Activated CD4-positive, alpha-beta T cell treated with anti-CD3 and anti-CD28 coated beads for 24 hours (primary cell): ENCODE measurements at places on chromosomes 6 and 20.
A peak's percentile ranks its signal among the peaks of the same experiment; 100 is the strongest.

DNA sequence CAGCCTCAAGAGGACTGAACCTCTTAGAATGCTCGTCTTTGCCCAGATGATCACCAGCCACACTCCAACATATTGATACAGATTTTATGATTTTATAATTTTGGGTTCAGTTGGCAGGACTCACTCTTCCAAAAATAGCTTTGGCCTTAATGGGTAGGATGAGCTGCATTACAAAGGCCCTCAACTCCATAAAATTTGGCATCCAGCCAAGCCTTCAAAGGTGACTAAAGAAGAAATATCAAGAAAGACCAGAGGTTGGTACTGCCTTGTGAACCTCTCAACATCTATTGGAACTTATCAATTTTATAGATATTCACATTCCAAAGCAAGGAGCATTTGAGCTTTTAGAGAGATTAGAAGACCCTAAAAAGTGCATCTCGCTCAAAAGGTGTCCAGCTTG lies 48.4 kb upstream of the SNAP25 start:
- no peak for DNase-seq

DNA sequence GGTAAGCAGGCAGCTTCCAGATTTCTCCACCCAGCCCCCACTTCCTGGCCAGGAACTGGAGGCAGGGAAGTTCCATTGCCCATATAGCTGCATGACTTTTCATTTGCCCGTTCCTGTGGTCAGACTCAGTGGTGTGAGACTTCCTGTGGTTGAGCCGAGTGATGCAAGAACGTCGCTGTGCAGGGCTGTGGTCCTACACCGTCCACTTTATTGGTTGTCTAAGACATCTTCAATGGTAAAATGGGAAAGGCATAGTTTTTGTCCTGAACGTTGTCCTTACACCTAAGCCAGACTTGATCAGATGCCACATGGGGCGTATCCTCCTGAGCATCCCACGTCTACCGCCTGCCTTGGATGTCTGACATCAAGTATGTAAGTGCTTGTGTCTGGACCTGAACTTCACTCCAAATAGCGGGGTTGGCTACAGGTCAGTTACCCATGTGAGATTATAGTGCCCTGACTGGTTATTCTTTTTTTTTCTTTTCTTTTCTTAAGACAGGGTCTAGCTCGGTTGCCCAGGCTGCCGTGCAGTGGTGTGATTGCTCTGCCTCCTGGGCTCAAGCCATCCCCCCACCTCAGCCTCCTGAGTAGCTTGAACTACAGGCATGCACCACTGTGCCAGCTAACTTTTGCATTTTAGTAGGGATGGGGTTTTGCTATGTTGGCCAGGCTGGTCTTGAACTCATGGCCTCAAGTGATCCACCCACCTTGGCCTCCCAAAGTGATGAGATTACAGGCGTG lies 25.9 kb upstream of the GTSF1L start:
- DNase-seq, result no peak

GRCh38 chr20:34689486-34689885 lies 12.6 kb upstream of the PIGU start:
- DNase-seq, result no peak

GRCh38 chr6:105482921-105483320 lies 80.0 kb upstream of the PREP start:
- no peak for DNase-seq

GRCh38 chr6:14918200-14918907 lies 327.5 kb upstream of the JARID2 start:
- no peak for DNase-seq

DNA sequence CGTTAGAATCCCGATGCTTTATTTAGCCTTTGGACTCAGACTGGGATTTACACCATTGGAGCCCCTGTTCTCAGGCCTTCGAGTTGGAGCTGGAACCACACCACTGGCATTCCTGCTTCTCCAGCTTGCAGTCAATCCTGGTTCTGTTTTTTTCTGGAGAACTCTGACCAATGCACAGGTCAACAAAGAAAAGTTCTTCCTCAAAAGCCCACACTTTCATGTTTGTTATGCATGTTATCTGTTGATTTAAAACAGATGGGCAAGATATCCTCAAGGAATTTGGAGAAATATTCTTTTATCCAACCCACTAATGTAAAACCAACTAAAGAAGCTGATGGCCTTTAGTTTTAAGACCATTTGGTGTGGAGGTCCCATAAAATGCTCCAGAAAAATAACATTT lies 205.7 kb downstream of the ANKRD60 start:
- DNase-seq, result no peak

DNA sequence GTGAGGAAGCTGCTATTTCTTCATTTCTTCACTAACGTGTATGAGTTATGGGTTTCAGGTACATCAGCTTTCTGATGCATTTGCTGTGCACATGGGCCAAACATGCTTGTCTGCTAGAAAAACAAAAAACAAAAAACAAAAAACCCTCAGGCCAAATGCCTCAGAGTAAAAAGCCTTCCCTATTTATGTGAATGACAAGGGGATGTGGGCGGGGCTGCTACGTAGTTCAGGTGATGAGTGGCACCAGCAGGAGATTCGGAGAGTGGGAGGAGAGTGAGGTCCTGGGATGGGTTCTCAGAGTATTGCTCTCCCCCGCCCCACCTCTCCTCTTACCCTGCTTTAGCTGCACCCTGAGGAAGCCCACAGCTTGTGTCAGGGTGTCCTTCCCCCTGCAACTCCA lies 596.8 kb upstream of the JAG1 start:
- DNase-seq, result no peak

DNA sequence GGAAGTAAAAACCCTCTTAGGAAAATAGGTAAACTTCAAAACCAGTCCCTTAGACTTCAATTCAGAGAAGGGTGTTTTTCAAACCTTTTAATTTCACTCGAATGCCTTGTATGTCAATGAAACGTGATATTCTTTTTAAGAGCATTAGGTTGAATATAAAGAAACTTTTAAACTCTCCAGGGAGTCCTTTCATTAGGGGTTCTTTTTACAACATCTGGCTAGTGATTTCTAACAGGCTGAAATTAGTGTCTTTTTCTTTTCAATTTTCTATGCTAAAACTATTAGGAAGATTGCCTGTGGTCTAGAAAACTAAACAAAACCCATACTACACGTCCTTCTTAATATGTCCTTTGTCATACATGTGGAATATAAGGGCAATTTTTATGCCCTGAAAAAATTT lies 569.7 kb upstream of the CITED2 start:
- no peak for DNase-seq

DNA sequence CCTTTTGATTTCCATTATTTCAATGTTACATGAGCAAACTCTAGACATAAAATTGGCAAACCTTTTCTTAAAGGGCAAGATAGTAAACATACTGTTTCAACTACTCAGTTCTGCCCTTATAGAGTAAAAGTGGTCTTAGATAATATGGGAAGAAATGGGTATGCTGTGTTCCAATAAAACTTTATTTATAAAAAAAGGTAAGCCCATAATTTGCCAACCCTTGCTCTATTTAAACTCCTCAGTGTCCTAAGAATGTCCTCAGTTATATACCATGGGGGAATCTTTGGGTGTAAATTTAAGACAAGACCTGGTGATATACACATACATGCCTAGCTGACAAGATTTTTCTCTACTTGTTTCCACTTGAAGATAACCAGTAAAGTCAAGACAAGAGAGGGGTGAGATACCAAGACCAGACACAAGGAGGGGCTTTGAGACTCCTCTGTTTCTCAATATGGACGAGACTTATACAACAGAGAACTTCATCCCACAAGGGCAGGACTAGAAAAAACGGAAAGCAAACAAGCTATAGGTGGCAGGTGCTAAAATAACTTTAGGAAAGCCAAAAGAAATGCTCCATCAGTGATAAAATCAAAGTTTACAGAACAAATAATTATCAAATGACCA lies 10.5 kb downstream of the SNX3 start:
- DNase-seq, result no peak

DNA sequence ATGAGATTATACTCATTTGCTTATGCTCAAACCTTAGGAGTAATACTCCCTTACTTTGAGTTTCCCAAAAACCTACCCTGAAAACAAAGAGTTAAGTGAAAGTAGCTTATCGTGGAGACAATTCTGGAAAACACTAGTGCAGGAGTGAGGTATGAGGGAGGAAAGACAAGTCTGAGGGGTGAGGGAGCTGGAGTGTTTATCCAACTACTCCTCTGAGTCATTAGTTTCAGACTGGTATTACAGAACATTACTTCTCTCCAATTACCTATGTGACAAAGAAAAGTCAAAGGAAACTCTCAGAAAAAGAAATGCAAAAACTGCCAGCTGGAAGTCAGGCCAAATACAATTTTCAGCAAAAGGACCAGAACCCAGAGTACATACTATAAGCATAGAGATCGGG lies 171.1 kb upstream of the SPTLC3 start:
- no peak for DNase-seq

DNA sequence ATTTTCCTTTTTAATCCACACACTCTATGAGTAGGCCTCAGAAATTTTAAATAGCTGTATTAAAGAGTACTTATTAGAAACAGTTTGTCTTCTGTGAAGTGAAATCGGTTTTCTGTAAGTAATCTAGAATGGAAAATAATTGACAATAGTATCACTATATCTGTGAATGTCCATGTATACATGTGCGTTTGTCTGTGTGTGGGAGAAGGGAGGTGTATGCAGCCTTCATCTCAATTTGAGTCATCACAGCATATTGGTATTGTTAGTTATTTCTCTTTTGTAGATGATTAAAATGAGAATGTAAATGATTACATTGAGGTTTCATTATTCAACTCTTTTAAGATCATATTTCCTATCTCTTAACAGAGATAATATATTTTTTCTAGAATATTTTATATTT lies 206.0 kb downstream of the EYS start:
- DNase-seq, result no peak

DNA sequence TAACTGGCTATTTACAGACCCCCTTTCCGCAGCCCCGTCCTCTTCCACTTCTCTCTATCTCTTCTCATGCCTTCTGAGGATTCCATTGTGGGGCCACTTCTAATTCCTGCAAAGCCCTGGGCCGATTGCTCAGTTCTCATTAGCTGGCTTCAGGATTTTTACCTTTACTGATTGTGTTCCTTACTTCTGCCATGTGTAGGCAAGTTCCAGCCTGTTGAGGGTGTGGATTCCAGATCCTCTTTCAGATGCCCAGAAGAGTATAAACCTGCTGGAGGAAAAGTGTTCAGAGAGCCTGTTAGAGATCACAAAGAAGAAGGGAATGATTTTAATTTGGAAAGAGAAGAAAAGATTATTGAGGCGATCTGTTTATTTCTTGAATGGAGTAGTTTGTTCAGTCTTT lies 5.4 kb downstream of the DSE start:
- DNase-seq, result no peak

DNA sequence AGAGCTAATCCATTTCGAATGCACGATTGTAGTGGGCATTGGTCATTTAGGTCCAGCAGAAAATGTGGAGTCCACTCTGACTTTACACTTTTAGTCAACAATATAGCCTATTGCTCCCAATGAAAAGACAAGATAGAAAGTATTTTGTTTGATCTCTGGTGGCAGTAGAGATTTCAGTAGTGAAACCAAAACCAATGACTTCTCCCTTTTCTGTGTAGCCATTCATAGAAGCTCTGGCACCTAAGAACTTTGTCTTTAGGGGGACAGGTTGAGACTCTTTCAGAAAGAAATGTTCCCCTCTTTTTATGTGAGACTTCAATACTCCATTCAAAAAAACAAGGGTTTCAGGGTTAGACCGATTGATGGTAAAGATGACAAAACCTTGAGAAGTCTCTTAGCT lies 510.8 kb upstream of the POU3F2 start:
- DNase-seq, result no peak

DNA sequence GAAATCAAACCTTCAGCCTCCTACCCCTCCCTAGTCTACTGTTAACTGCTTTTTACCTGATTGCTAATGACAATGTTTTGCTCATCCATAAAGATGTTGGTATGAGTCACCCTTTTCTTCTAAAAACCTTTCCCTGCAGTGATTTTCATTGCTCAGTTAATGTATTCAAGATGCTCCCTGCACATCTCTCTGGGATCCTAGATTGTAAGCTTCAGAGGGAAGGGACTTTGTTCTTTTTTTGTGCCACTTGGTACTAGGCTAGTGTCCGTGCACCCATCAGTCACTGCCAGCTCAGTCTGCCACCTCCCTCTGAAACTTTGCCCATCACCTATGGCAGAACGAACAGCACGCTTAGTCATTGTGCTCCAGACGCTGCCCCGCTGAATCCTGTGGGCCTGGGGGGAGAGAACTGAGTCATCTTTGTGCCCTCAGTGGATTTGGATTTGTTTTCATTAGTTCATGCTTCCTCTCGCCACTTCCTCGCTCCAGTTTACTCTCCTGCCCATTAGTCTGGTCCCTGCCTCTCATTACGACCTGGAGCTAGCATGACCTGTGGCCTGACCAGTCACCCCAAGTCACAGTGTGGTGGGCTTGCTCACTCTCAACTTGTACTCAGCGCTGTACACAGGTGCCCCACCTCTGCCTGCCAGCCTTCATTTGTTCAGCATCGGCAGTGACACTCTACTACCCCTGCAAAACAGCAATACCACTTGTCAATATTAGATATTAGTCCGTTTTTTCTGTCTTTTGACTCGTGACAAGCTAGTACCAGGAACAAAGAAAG lies 78.0 kb upstream of the TMEM181 start:
- no peak for DNase-seq

DNA sequence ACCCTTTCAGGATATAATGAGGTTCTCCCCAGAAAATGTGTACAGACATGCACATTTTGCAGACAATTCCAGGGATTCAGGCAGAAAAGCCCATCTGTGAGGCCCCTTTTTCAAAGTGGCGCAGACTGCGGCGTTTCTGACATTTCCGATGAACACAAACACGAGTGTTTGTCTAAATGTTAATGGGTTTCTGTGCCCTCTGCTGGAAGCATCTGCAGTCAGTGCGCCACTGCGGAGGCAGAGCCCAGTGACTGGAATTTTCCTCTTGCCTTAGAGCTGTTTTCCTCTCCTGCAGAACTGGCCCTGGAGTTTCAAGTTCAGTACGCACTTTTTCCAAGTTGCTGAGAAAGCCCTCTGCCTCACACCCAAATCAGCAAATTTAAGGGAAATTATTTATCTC lies 15.3 kb downstream of the ANKRD60 start:
- no peak for DNase-seq

- peak; percentile 15 for DNase-seq
Observed at GRCh38 chr20:25470045-25470444, 62.6 kb downstream of the GINS1 start.

DNA sequence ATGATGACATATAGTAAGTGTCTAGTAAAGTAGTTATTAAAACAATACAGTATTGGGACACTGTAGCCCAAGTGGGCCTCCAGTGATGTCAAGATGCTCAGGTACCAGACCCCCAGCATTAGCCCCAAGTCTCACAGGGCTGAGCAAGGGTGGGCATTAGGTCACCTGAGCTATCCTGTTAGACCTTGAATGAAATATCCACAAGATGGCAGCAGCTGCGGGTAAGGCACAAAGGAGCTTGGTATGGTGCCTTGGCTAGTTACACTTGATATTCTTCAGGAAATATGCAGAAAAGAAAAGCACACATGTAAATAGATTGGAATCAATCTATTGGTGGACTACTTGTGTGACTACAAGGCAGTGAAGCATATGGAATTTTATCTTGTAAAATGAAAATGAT lies 701.8 kb upstream of the ADGRB3 start:
- DNase-seq, result no peak

DNA sequence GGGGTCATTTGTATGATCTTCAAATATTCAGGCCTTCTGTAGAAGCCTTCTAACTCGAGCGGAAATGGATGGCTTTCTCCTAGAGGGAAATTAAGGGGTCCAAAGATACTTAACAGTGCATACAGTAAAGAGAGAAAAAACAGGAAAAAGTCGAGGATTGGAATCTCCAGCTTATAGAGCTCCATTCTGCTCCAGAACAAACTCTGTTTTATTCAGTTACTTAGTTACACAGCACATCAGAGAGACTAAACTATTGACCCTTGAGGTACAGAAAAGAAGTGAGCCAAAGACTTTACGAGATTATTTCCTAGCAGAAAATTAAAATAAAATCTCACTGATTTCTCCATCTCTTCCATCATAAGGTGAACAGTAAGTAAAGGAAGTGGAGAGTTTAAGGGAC lies 43.8 kb upstream of the DSE start:
- no peak for DNase-seq
